Osteoblast (primary cell): ENCODE measurements at places on chromosomes 7 and 10.
A peak's percentile ranks its signal among the peaks of the same experiment; 100 is the strongest.

GRCh38 chr7:55426676-55427075 is 61.5 kb downstream of the LANCL2 start:
- DNase-seq, result no peak

DNA sequence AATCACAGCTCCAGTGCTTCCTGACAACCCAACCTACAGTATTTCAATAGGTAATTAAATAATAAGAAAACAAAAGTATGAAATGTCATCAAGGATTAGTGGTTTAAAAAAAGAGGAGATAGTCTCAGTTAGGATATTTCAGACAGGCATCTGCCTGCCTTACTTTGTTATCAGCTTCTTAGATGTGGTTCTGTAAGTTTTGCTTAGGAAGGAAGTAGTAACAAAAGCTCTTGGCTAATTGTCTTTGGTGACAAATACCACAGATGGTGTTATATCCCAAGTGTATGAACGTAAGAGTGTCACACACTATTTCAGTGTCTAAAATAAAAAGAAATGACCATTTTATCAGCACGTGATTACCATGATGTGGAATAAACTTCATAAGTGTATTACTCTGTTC is 9.8 kb upstream of the ACTA2 start:
- no peak for DNase-seq

- no peak for DNase-seq
Observed at GRCh38 chr10:127532659-127533058, 16.4 kb upstream of the NPS start.

GRCh38 chr7:133517766-133518165 is 264.9 kb downstream of the EXOC4 start:
- DNase-seq, result peak; percentile 77

DNA sequence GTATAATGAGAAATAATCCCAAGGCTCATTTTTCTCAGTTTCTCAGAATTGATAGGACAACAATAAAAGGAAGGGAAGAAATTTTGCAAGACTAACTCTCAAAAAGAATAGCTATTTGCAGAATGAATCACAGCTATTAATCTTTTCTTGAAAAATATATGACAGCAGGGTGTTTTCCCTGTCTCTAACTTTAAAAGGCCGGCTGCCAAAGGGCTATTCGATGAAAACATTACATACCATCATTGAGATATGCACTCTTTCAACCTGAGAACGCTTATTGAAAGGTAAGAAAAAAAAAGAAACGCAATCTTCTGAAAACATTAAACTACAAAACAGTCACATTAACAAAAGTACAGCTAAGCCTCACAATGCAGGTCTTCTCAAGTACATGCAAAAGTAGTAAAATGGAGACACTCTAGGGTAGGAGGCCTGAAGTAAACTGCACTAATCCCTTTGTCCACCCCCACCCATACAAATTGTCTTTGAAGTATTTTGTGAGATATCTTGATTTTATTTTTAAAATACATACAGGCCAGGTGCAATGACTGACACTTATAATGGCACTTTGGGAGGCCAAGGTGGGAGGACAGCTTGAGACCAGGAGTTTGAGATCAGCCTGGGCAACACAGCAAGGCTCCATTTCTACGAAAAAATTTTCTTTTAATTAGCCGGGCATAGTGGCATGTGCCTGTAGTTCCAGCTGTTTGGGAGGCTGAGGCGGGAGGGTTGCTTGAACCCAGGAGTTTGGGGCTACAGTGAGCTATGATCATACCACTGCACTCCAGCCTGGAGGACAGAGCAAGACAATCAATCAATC is 83.0 kb downstream of the PARD3 start:
- DNase-seq, result no peak

GRCh38 chr10:132707121-132707775 is 78.7 kb downstream of the NKX6-2 start:
- no peak for DNase-seq

DNA sequence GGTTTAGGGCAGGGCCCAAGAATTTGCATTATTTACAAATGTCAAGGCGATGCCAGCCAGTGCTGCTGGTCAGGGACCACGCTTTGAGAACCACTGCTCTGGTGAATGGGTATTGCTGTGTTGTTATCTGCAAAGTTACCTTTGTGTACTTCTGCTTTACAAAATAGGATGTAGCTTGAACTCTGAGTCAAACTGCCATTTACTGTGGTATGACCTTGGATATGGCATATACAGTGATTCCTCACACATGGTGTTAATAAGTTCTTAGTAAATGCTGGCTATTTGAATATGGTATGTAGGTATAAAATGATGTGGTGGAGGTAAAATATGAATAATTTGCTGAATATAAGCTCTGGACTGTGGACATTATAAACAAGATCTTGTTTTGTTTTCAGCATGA is 148.9 kb downstream of the AUTS2 start:
- no peak for DNase-seq

GRCh38 chr10:122498521-122498920 is 37.2 kb downstream of the HTRA1 start:
- no peak for DNase-seq

- no peak for DNase-seq
Observed at GRCh38 chr10:42482411-42482810, 156.0 kb downstream of the ZNF33B start.
